Inflammatory macrophage treated with lipopolysaccharide for 1 hour (primary cell): ENCODE measurements at places on chromosomes 13 and 19.

DNA sequence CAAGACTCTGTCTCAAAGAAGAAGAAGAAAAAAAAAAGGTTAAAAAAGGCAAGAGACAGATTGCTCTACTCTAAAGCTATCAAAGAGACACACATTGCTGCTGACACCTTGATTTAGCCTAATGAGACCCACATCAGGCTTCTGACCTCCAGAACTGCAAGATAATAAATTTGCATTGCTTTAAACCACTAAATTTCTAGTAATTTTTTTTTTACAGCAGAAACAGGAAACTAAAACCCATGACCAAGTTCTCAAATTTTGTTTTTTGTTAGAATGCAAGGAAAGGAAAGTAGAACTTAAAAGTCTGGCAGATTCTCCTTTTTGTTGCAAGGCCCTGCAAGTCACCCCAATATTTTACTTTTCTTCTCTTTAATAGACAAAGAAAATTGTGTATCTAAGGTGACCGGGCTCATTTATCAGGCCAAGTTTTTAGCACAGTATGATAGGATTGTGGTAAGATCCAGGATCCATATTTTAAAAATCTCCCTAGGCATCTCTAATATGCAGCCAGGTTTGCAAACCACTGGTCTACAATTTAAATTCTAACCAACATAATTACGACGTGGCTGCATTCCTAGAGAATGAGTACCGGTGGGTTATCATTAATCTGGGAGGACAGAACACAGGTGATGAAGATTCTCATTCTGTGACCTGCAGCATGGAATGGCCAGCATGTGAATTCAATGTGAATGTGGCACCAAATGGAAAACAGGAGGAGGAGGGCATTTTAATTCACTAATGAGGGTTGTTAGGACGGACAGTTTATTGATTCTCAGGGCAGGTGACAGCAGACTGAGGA is 56.7 kb upstream of the MED4 start:
- peak; percentile 70 for DNase-seq

- peak; percentile 96 for DNase-seq
Observed at GRCh38 chr13:114065141-114065925, 67.1 kb downstream of the RASA3 start.

DNA sequence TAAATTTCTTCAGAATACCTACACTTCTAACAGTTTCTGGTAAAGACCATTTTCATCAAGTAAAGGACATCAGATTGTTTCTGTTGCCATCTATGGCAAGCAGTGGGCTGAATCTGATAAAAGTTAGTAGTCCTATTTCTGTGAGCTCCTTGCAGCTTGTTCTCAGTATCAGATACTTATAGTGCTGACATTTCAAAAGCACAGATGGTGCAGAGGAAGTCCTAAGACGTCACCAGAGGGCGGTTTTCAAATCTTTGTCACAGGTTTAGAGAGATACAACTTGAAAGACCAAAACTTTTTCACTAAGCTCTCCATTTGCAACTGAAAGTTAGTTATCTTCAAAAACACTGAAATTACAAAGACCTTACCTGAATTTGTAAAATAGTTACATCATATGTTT is 719.8 kb downstream of the SLITRK1 start:
- no peak for DNase-seq

DNA sequence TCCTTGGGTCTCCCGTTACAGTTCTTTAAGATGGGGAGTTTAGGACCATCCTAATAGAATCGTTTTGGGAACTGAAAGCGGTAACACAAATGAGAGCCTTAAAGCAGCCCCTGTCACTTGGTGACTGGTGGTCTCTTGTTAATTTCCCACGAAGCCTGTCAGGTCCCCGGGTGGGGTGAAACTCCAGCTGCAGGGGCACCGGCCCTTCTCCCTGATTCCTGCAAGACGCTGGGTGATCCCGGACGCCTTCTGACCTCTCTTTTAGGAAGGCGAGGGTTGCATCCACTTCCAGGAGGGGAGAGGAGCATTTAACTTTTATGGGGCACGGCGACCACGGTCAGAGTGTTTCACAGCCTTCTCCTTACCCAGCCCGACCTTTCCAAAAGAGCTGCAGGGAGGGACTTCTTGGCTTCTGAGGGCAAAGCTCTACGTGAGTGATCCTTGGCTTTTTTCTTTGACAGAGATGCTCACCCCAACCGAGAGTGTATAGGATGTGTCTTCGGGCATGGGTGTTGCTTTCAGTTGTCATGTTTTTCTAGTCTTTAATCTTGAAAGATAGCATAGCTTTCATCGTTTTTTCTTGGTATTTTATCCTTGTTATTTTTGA is 688 bp downstream of the ZNF225 start:
- no peak for DNase-seq

GRCh38 chr13:80939581-80939980 is 598.7 kb upstream of the SPRY2 start:
- DNase-seq, result no peak

- DNase-seq, result no peak
Observed at GRCh38 chr13:59416561-59416960, 747.2 kb downstream of the DIAPH3 start.

DNA sequence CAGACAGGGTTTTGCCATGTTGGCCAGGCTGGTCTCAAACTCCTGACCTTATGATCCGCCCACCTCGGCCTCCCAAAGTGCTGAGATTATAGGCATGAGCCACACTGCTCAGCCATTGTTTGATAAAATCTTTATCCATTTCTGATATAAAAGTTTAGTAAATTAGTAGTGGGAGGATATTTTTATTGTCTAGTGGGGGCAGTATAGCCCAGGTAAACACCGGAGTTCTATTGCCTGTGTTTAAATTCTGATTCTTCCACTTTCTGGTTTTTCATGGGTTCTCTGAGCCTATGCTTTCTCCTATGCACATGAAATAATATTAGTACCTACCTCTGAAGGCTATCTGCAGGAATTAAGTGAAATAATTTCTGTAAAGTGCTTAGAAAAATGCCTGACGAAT is 20.1 kb upstream of the ARHGEF18 start:
- no peak for DNase-seq
